IPS DF 19.7 (cell line): ENCODE measurements at places on chromosomes 6 and 20.

GRCh38 chr20:40932436-40932835 is 96.2 kb upstream of the TOP1 start:
- no peak for DNase-seq

GRCh38 chr6:12119085-12119588 is 107.0 kb downstream of the HIVEP1 start:
- no peak for DNase-seq

DNA sequence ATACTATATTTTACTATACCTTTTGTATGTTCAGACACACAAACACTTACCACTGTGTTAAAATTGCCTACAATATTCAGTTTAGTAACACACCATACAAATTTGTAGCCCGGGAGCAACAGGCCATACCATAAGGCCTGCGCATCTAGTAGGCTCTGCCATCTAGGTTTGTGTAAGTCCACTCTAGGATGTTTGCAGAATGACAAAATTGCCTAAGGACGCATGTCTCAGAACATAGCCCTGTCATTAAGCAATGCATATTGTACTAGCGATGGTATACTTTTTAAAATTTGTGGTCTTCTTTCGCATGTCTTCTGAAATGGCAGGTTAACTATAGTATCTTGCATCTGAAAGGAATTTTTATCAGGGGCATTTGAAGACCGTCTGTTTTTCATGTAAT is 26.6 kb upstream of the MAP7 start:
- no peak for DNase-seq

- DNase-seq = no peak
Measured at GRCh38 chr6:129124347-129124746, 241.4 kb downstream of the LAMA2 start.

DNA sequence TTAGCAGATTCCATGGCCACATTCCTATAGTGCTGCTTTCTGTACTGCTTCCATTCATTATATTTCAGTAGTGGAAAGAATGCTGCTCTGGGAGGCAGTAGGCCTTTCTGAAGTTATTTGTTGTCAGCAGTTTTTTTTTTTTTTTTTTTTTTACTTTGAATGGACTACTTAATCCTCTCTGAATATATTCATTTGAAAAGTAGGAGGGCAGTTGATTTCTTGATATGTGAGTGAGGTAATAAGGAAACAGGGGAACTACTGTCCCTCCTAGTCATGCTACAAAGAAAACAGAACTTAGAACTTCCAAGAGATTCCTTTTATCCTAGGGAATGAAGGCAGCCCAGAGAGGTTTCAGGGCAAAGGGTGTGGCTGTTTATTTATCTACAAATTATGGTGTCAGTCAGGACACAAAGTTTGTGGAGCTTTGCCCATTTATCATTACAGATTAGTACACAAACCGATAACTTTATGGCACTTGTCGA is 155.9 kb downstream of the JARID2 start:
- DNase-seq = no peak

DNA sequence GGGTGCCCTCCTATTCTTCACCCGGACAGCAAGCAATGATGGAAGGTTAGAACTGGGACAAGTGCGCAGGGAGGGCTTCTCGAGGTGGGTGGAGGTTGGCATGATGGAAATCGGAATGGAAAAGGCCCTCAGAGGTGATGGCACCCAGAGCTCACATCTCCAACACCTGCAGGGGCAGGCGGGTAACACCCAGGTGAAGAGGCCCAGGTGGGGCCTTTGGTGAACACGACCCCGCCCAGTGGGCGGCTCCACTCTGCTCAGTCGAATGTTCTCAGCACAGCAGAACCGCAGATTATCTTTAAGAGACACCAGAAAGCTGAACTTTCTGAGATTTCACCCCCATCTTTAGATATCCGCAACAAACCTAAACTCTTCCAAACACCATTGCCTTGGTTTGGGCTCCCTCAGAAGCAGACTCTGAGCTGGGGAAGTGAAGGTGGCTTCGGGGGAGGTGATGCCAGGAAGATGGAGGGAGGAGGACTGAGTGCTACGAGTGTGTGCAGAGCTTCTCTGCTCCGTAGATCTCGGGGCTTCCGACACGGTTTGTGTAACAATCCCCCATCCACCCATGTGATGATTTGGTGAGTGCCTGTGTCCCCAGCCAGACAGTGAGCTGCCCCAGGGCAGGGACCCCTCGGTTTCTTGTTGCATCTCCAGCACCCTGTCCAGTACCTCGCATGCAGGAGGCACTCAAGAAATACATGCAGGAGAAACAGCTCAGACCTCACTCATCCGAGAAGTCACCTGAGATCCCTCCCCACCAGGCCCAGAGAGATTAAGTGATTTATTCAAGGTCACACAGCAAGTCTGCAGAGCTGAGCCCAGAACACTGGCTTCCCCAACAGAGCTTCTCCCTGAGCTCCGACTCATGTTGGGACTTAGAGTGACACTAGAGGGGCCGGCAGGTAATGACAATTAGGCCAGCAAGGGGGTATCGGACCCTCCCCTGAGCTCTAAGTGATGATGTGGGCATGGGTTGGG is 45.4 kb downstream of the BPIFB1 start:
- no peak for DNase-seq

GRCh38 chr6:111580826-111581505 is 24.7 kb downstream of the TRAF3IP2 start:
- no peak for DNase-seq

- peak; percentile 79 for DNase-seq
Measured at GRCh38 chr6:154510144-154510905, at the start of gene CNKSR3. TSS of gene CNKSR3 (minus strand) at chr6:154510685. CDS start at chr6:154510114, 571 bp downstream.

DNA sequence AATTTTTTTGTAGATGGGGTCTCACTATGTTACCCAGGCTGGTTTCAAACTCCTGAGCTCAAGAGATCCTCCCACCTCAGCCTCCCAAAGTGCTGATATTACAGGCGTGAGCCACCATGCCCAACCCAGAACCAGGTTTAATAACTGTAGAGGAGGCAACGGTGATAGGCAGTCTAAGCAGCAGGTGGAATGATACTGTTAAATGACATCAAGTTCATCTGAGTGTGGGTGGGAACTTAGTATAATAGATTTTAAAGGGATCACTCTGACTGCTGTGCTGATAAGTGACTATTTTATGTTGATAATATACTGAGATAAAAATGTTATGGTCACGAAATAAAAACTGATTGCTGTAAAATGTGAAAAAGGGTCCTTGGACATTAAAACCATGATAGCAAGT is 31.1 kb downstream of the PCNA start:
- no peak for DNase-seq

DNA sequence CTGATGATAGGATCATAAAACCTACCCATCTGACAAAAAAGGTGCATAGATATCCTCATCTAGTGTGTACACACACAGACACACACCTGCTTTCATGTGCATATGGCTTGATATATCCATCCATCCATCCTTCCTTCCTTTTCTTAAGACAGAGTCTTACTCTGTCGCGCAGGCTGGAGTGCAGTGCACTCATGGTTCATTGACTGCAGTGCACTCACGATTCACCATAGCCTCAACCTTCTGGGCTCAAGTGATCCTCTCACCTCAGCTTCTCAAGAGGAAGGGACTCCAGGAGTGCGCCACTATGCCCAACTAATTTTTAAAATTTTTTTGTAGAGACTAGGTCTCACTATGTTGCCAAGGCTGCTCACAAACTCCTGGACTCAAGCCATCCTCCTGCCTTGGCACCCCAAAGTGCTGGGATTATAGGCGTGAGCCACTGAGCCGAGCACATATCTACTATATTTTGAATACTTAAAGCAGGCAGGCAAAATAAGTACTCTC is 27.1 kb downstream of the ADNP start:
- DNase-seq = no peak

DNA sequence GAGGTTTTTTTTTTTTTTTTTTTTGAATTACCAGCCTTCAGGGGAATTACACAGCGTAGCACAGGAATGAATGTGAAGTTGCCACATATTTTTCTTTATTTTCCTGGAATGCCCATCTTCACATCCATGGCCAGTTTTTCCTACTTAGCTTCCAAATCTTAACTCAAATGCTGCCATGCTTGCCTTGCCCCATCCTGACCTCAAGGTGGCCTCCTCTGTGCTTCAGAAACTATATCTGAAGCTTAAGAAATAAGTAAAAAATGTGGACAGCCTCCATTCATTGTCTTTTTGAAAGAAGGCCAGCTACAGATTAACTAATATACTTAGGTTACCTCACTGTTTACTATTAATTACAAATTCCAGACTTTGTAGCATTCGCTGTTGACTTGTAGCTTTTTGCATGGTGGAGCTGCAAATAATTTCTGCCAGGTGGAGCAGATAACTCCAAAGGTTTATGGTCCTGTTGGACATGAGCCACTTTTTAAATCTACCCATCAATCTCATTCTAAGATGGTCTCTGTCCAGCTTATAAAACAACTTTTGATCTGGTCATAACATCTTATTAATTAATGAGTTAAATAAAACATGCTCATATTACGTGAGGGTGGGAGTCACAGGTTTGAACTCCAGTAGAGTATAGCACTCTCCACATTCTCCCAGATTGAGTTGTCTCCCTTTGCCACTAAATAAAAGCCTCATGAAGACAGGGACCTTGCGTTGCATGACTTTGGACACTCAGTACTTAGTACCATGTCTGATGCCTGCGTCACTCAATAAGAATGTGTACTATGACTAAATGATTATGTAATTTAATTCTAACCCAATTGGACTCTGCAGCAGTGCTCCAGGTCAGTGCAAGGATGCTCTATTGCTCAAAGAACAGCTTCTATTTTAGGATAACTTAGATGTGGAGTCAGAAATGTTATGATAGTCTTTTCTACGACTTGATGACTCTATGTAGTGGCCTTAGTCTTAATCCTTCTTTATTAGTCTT is 678.6 kb upstream of the CITED2 start:
- peak; percentile 2 for DNase-seq

DNA sequence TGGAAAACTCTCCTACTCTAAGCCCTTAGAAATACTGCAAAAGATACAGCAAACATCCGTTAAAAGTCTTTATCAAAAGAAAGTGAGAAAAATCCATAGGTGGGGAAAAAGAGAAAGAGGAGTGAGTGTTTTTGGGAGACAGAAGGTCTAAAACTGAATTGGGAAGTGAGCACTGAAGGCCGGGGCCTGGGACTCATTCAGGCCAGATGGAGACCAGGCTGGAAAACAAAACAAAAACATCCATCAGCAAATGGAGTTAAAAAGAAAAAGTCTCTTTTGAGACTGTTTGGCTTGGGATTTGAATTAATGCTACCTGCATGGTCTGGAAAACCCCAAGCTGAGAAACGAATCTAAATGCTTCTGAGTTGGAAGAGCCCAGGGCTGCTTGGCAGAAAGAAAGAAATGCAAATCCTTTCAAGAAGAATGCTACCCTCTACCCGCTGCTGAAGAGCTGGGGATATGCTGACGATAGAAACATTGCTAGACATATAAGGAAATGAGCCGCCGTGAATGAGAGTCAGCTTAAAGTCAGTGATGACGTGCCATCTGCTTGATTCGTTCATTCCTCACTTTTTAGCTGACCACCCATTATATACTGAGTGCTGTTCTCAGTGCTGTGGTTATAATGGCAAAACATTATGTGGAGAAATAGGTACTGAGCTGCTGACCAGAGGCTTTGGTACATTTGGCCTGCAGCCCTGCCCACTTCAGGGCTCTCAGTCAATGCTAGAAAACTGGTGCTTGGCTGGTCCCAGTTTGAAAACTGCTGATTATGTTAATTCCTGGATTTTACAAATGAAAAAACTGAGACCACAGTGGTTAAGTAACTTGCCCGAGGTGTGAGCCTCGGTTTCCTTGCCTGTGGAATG is 28.0 kb upstream of the TULP4 start:
- peak; percentile 25 for DNase-seq

GRCh38 chr6:157978021-157978783 is 3.5 kb upstream of the SYNJ2 start:
- DNase-seq = no peak

DNA sequence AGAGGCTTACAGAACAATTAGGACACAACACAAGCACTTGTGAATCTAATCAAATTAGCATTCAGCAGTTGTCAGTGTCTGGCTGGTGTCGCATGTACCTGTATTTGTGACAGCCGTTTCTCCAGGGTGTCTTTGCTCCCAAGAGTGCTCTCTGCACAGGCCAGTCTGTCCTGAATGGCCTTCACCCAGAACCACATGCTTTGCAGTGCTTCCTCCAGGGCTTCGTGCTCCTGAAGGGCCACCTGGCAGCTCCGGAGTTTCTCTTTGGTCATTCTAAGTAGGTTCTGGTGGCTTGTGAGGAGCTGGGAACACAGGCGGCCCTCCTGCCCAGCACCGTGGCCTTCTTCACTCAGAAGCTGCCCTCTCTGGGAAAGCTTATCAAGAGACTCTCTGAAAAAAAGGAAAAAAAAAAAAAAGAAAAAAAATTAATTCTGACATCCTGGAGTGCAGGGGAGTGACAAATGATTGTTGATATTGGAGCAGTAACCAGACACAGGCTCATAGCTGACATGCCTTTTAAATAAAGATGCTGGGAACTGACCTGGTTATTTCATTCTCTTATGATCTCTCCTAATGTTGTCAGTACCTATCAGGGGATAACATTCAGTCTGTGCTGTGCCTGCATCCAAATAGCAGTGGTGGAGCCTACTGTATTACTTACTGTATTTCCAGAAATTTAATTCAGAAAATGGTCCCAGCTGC is 245.8 kb downstream of the SYNE1 start:
- no peak for DNase-seq

DNA sequence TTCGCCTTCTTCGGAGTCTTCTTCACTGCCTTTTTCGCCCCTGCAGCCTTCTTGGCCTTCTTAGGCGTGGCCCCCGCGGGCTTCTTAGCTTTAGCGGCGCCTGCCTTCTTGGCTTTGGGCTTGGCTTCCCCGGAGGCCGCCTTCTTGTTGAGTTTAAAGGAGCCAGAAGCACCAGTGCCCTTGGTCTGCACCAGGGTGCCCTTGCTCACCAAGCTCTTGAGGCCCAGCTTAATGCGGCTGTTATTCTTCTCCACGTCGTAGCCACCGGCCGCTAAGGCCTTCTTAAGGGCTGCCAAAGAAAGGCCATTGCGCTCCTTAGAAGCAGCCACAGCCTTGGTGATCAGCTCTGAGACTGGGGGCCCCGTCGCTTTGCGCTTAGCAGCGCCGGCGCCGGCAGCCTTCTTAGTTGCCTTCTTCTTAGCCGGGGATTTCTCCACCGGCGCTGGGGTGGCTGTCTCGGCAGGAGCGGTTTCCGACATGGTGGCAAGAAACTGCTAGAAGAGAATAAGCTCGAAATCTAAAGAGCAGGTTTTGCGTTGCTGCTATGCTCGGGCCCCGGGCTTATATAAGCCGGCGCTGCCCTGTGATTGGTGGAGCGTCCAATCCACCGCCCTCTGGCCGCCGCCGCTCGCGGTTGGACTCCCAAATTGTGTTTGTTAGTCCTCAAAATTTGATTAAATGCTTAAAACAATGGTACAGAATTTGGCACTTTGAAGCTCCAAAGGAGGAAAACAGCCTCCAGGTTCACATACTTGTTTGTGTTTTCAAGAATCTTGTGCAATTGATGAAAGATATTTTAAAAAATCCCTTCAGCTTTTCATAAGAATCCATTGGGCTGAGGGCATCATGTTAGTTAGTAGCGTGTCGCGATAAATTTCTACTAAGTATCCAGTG is 44.9 kb downstream of the OR2B2 start:
- DNase-seq = no peak
